ENCODE measurements at places on chromosomes 5 and 9.

DNA sequence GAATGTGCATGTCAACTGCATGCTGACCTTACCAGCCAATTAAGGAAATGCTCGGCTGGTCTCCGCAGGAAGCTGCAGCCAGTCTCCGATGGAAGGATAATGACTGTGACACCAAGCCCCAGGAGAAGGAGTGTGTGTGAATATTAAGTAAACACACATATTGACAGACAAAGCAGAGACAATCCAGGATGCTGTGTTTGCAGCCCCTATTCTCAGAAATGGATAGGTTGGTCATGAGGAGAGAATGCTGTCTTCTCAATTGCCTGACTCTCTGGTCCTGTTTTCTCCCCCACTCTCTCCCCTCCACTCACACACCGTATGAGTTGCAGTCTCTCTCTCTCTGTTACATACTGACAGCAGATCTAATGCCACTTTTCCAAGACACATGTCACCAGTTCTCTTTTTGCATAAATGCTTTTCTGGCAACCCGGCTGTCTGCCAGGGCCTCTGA lies 85.7 kb downstream of the EPB41L4A start:
- DNase-seq = no peak

DNA sequence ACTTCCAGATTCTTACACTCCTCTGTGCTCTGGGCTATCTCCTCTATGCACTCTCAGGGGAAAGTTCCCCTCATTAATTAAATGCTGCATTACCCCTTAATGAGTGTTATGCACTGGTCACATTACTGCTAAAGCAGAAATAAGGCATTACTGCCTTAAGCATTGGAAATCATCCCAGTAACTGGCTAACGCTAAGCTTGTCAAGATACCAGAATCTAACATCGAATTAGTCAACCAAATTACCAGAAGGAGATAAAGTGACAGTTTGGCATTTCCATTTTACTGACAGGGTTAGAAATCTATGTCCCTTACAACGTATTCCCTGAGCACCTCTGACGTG lies 69.5 kb upstream of the FAM169A start:
- no peak for DNase-seq

DNA sequence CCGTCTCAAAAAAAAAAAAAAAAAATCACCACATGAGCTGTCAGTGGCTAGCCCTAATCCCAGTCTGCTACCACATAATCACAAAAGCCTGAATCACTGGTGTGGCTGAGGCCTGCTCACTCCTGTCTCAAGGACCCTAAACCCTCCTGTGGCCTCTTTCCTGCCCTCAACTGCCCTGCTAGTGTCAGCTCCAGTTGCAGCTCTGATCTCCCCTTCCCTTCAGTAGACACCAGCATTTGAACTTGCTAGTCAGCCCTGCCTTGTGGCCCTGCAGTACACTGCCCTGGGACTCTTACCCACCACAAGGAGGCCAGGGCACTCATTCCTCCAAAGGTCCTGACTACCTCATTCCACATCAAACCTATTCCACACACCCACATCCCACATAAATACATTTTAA lies 9.5 kb upstream of the P4HA2 start:
- DNase-seq = no peak

DNA sequence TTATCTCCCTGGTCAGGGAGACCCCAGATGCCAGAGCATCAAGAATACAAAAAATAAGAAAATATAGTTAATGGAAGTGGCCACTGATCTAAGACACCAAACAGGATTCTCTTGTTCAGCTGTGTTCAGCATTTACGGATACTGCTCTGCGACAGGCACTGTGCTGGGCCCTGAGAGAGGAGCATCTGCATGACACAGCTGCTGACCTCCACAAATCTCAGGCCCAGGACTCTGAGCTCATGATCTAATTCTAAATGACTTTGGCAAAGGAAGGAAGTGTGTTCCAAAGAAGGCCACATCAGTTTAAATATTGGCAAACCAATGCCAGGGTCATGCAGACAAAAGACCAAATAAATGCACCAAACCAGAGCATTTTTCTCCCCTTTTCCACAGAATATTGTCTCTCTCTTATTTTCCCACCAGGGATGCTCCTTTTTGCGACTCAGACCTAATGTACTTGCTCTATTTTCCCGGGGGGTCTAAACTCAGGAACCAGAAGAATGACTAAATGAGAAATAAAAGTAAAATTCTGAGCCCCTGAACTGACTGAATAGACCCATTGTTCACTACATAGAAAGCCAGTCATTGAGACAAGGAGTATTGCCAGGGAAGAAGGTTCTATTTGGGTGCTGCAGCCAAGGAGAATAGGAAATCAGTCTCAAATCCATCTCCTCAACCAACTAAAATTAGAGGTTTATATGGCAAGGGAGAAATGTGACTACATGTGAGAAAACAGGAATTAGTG lies 1.4 kb upstream of the AGGF1 start:
- no peak for DNase-seq

- DNase-seq = no peak
Observed at GRCh38 chr5:111454776-111455175, 57.6 kb downstream of the STARD4 start.

DNA sequence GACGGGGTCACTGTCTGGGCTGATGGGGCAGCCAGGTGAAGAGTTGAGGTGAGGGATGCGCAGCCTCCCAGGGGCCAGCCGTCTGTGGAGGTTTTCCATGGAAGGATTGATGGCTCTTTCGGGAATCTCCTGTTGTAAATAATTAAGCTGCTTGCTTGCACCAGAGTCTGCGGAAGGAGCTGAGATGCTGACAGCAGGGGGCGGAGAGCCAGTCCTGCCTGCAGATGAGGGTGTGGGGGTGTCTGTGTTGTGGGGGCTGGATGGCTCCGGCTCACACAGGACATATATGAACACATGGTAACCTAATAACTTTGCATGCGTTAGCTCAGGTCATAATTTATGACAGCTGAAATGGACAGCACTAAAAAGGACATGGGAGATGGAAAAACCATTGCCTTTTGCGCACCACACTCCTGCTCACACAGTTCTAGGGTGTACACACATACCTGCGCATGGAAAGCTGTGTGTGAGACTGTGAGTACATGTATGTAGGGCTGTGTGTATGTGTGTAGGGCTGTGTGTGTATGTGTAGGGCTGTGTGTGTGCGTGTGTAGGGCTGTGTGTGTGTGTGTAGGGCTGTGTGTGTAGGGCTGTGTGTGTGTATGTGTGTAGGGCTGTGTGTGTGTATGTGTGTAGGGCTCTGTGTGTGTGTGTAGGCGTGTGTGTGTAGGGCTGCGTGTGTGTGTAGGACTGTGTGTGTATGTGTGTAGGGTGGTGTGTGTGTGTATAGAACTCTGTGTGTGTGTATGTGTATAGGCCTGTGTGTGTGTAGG lies 36.8 kb upstream of the SEMA4D start:
- DNase-seq = no peak

GRCh38 chr9:136105398-136106135 lies 10.5 kb upstream of the NACC2 start:
- no peak for DNase-seq

DNA sequence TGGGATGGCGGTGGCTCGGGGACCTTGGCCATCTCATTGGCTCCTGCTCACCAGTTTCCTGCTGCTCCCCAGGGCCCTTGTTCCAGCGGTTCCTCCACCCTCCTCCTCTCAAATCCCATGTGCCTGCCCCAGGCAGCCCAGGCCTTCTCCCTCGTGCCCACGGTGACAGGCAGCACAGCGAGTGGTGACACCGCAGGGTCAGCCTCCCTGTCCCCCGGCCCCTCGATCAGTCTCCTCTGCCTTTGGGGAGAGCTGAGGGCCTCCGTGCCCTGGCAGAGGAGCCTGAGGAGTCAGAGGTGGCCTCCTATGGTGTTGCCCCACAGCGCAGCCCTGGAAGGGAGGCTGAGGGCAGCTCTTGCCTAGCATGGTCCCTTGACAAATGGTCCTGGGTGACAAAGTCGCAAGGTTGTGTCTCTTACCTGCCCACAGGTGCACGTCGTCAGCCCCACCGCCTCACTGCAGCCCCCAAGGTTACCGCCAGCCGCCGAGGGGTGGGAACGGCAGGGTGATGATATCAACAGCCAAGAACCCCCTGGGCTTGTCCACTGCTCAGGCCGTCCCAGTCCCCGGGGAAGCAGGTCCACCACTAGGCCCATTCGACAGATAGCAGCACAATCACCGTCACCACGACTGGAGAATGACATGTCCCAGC lies 49.8 kb downstream of the NEK6 start:
- no peak for DNase-seq

DNA sequence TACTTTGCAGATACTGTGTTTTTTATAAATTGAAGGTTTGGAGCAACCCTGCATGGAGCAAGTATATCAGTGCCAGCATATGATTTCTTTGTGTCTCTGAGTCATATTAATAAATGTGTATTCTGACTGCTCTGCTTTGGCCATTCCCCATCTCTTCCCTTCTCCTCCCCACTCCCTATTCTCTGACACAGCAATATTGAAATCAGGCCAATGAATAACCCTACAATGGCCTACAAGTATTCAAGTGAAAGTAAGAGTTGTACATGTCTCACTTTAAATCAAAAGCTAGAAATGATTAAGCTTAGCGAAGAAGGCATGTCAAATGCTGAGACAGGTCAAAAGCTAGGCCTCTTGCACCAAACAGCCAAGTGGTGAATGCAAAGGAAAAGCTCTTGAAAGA lies 82.2 kb upstream of the TLX3 start:
- DNase-seq = no peak

DNA sequence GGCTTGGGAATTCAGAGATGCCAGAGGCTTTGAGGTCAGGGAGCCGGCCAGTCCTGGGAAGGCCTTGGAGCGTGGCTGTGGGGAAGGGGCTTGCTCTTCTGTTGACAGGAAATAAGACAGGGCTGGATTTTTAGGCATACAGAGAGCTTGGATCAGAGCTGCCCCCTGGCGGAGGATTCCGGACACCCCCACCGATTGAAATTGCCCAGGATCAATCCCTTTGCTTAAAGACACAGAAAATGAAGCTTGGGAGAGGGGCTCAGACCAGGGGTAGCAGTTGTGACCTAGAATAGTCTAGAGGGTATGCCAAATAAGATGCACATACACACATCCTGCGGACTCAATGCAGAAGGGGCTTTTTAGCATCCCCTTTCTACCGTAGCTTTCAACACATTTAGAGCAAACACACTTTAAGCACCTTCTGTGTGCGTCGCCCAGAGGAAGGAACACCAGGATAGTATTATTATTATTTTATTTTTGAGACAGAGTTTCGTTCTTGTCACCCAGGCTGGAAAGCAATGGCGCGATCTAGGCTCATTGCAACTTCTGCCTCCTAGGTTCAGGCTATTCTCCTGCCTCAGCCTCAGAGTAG lies 1.7 kb upstream of the NTMT1 start:
- no peak for DNase-seq

DNA sequence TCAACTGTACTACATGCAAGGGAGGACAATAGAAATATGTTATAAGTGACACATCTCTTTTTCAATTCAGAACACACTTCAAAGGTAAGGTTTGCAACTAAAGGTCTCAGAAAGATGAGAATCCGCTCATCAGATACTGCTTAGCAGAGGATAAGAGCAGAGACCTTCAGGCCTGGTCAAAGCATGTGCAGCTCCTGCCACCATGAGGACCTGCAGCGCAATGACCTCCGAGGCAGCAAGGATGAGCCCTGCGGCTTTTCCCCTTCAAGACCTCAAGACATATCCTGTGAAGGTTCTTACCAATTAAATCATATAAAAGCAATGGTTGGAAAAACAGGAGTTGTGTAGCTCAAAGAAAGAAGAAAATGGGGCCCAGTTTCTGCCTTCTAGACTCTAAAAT lies 135.8 kb downstream of the TRIM36 start:
- DNase-seq = no peak

GRCh38 chr9:88605512-88606362 lies 70.8 kb downstream of the NXNL2 start:
- no peak for DNase-seq

- no peak for DNase-seq
Observed at GRCh38 chr9:113154946-113155345, 4.1 kb downstream of the SLC31A2 start.

Measured in brain pericyte (primary cell).